ENCODE measurements at places on chromosomes 1 and 21.

- DNase-seq = no peak
These were observed 33.2 kb downstream of the OTUD7B start for GRCh38 chr1:149977345-149977744.

DNA sequence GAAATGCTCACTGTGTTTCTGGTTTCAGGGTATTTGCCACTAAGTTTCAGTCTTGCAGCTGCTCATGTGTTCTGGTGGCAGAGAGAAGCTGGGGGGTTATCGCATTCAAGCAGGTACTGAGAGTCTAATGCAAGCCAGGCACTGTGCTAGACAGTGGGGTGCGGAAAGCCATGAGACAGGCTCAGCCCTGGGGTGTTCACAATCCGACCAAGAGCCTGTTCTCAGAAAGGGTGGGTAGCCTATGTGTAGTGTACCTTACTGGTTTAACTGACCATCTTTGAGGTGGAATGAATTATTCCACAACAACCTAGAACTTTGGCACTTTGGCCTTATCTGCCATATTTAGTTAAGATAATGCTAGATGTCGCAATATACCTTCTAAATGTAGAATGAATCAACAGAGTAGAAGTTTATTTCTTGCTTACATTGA lies 55.3 kb upstream of the ROR1 start:
- no peak for DNase-seq

GRCh38 chr21:45630066-45630694 lies 13.3 kb upstream of the PCBP3 start:
- DNase-seq = no peak

- DNase-seq = no peak
These were observed 1.8 kb upstream of the IL10 start for GRCh38 chr1:206774093-206774492.

DNA sequence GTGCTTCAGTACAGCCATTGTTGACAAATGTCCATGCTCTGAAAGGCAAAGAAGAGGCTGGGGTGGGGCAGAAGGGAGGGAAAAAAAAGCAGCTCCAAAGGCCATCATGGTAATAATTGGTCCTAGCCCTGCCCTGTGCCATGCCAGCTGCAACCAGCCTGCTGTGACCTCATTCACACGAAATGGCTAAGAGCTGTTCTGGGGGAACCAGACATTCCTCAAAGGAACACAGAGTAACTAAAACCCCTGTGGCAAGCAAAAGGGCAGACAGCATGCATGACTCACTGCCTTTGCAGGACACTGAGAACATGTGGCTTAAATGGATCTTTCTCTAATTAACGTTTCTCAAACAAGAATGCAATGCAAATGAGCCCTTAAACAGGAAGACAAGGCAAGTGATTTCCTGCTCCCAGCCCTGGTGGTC lies 42.3 kb downstream of the STYXL2 start:
- DNase-seq = no peak

All from activated T-helper 9 cell treated with anti-CD3 and anti-CD28 coated beads, Interleukin-2, amount 50 U/mL, for 16 hours (primary cell).